ENCODE measurements at places on chromosomes 11 and 22.

- DNase-seq: peak; percentile 56
These were observed 1.1 kb downstream of the NEAT1 start for GRCh38 chr11:65423516-65424204.

- DNase-seq: no peak
These were observed 67.6 kb upstream of the CTSC start for GRCh38 chr11:88404932-88405710.

DNA sequence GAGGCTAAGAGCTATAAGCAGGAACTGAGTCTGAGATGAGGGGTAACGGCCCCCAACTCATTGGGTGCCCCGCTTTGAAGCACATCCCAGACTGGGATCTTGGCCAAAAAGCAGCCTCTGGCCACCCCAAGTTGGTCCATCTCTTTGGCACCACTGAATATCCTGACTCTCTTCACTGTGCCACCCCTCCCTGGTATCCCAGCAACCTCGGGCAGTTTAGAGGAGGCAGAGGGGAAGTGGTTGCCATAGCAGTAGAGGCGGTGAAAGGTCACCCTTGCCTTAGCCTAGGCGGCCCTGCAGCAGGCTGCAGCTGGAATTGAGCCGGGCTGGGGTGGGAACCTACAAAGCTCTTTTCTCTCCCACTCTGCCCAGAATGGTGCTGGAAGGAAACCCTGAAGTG is 1.1 kb downstream of the PELI3 start:
- peak; percentile 41 for DNase-seq

DNA sequence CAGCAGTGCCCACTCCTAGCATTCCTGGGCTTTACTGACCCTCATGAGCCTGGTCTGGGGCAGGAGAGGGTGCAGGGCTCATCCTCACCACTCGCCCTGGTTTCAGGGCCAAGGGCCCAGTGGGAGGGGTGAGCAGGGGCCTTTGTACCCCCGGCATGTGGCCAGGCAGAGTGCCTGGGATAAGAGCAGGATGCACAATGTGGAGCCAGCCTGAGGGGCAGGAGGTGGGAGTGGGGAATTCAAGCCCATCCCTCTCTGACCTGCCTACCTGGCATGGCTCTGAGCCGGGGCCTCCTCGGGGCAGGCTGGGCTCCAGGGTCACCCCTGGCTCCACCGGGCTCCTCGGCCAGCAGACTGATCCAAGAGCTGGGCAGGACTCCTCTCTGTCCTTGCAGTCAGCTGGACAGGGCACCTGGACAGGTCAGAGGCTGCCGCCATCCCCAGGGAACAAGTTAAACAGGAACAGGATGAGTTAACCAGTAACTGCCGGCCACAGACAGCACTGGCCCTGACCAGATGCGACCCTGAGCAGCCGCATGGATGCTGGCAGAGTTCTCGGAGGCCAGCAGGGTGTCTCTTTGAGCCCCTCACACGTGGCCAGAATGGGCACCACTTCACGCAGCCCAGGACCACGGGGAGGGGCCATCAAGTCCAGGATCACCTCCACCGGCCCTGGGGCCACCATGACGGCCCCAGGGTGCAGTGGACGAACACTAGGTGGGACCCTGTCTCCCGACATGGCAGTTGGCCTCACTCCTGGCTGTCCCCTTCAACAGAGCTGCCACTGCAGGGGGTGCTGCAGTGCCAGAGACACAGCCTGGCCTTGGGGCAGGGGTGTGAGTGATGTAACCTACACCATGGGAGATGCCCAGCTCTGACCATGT is 5.0 kb downstream of the SIGIRR start:
- DNase-seq: no peak

GRCh38 chr11:115625502-115625901 is 121.3 kb upstream of the CADM1 start:
- no peak for DNase-seq

GRCh38 chr11:133441964-133442660 is 90.2 kb downstream of the OPCML start:
- DNase-seq: no peak

DNA sequence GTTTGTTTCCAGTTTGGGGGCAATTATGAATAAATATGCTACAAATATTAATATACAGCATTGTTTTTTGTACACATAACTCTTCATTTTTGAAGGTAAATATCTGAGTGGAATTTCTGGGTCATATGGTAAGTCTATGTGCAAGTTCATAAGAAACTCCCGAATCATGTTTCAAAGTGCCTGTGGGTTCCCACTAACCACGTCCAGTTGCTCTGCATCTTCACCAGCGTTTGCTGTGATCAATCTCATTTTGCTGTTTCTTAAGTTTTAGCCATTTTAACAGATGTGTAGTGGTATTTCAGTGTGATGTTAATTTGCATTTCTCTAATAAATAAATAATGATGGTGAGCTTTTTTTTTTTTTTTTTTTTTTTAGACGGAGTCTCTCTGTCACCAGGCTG is 14.2 kb upstream of the CSRP3 start:
- no peak for DNase-seq

DNA sequence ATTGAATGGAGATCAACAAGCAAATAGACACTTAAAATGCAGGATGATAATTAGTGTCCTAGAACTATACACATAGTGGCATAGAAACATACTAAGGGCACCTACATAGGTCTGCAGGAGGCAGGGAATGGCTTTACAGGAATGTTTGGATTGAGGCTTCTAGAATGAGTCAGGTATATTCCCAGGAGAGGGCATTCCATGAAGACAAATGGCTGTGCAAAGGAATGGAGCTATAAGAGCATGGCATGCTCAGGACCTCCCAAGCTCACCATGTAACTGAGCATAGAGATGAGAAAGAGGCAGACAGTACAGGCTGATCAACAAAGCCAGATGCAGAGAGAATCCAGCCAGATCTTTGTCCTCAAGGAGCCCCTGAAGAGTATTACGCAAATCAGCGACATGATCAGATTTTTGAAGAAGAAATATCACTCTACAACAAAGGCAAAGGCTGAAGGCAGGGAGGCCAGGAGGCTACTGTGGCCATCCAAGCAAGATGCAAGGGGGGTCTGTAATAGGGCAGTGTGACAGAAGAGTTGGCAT is 211.1 kb upstream of the MTNR1B start:
- no peak for DNase-seq
